ENCODE measurements at places on chromosomes 6 and 20.

DNA sequence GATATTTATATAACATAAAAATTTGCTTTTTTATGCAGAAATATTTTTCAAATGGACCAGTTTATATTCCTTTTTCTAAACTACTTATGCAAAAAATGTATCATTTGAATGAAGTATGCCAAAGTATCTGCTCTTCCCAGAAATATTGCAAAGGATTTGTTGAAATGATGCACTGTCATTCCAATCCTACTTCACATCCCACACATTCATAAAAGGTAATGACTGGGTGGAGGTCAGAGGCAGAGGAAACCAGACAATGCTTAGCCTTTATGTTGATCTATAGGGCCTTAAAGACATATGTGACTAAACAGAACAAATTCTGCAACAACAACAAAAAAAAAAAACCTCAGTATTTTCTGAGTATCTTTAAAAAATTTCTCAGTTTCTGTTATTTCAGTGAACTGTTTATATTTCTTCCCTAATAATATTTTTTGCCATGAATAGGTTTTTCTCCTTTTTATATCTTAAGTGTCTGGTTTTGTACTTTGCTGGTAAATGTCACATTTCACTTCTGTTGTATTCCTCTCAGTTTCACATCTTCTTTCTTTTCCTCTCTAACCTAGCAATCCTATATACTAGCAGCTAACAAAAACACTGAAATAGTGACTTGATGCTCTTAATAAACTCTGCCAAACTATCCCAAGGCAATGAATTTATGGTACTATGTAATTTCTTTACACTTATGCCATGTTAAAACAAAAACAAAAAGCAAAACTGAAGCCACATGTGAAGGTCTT is 374.1 kb downstream of the BCKDHB start:
- DNase-seq: no peak

- DNase-seq: peak; percentile 75
Measured at GRCh38 chr20:44496976-44497375, 21.3 kb downstream of the TTPAL start.

- DNase-seq: no peak
Measured at GRCh38 chr6:45663251-45664221, 285.8 kb upstream of the SUPT3H start.

GRCh38 chr6:33688006-33688405 is 23.5 kb downstream of the UQCC2 start:
- DNase-seq: no peak

DNA sequence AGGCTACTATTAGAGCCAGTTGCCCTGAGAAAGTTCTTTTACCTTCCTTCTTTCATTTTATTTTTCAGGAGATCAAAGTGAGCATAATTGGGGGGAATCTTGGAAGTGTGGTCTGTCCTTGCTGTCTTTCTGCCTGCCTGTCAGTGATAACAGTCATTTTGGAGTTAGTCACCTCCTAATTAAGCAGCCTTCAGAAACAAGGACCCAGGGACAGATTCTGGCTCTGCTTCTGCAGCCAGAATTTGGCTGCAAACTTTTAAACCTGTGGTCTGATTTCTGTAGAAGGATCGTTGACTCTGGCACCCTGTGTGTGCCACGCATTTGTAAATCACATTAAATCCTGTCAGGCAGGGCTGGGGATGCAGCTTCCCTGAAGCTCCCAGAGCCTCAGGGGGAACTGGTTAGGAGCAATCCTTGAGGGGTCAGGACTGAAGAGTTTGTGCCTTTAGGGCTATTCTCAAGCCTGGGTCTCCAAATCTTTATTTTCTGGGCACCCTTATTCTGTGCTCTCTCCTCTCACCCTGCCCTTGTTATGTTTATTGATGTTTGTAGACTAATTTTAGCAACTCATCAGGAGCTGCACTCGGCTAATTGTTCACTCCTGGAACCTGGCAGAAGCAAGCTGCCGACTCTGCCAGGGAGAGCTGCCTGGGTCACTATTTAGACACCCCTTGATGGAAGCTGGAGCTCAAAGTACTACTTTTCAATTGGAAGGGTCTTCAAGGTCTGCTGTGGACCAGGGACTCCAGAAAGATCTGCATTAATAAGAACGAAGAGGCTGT is 6.8 kb downstream of the NOX3 start:
- DNase-seq: no peak

GRCh38 chr20:21109144-21109543 is 3.0 kb upstream of the LINC00237 start:
- no peak for DNase-seq
